Upper lobe of left lung (tissue), 6 donors: ENCODE measurements at places on chromosomes 1 and 21. TPM values are rescaled to one million over a fixed set of nuclear protein-coding genes. Genes with fewer than 3 reads are reported as not detected.
A peak's percentile ranks its signal among the peaks of the same experiment; 100 is the strongest.

DNA sequence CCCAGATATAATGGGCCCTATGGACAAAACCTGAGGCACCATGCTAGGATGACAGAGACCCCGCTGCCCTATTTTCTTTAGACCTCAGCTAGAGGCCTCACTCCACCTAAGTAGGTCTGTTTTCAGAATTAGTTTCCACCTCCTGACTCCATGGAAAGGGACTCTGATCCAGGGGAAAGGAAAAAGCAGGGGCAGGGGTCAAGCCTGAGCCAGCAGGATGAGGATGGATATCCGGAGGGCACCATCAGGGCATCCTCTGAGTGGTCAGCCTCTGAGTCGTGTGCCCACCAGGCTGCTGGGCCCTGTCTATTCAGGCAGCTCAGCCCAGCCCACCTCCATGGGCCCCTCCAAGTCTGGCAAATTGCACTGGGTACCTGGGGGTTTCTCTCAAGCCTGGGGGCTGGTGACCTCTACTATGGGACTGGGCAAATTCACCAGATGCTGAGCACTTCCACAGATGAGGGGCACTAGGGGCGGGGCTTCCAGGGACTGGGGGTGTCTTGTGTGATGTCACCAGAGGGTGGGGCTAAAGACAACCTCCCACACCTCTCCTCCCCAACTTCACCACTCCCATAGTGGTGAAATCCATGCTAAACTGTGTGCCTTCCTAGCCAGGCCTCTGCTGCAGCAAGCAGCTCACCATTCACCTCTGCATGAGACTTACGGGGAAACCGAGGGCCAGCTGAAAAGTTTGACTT lies 5.5 kb downstream of the PAQR7 start:
- no peak overlapping the region for H3K4me3 ChIP-seq
- peaks cover 39% of the 10 kb centered on the region for H3K4me1 ChIP-seq
- no peaks in the 10 kb centered on the region for H3K27me3 ChIP-seq
- no peak overlapping the region for H3K27ac ChIP-seq

GRCh38 chr1:7458946-7459345 lies 312.1 kb upstream of the VAMP3 start:
- H3K27ac ChIP-seq, result no peak overlapping the region
- H3K4me1 ChIP-seq, result peaks cover 7% of the 10 kb centered on the region
- H3K4me3 ChIP-seq, result no peak overlapping the region
- no peak for DNase-seq
- no peaks in the 10 kb centered on the region for H3K27me3 ChIP-seq
- H3K36me3 ChIP-seq, result no peaks in the 10 kb centered on the region

GRCh38 chr1:38341694-38342093 lies 295.1 kb upstream of the POU3F1 start:
- no peaks in the 10 kb centered on the region for H3K36me3 ChIP-seq
- H3K4me1 ChIP-seq, result no peaks in the 10 kb centered on the region
- DNase-seq, result no peak
- no peak overlapping the region for H3K4me3 ChIP-seq

- H3K27ac ChIP-seq, result no peak overlapping the region
- H3K36me3 ChIP-seq, result no peaks in the 10 kb centered on the region
- DNase-seq, result no peak
- no peaks in the 10 kb centered on the region for H3K27me3 ChIP-seq
- no peak overlapping the region for H3K4me3 ChIP-seq
Measured at GRCh38 chr1:156399355-156400125, 30.5 kb downstream of the RHBG start.

DNA sequence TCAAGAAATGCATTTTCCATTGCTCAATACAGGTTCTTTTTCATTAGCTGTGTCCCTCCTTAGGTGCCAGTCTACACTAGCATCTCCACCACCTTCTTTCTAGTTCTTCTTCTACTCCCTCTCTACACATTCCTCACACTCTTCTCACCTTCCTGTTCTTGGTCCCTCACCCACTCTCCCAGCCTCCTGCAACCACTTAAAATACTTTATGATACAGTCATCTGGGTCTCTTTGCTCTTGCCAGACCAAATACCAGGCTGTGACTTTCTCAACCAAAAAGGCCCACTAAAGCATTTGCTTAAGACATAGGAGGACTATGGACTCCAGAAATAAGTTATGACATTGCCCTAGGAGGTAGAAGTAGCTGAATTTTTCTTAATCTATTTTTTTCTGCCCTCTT lies 35.1 kb downstream of the PIGM start:
- peak; percentile 46 for DNase-seq
- no peaks in the 10 kb centered on the region for H3K36me3 ChIP-seq
- H3K4me1 ChIP-seq, result no peaks in the 10 kb centered on the region
- no peaks in the 10 kb centered on the region for H3K27me3 ChIP-seq

DNA sequence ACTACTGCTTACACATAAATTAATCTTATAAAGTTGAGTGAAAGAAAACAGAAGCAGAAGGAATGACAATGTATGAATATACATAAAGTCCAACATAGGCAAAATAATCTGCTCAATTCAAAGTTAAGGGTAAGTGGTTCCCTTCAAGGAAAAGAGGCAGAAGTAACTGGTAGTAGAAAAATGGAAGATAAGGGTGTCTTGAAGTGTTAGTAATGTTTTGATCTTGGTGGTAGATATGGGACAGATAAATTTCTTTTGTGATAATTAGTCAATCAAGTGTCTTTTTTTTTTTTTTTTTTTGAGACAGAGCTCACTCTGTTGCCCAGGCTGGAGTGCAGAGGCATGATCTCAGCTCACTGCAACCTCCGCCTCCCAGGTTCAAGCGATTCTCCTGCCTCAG lies 12.7 kb downstream of the USP48 start:
- peaks cover 33% of the 10 kb centered on the region for H3K4me1 ChIP-seq
- no peaks in the 10 kb centered on the region for H3K36me3 ChIP-seq
- no peak for DNase-seq
- H3K27ac ChIP-seq, result no peak overlapping the region
- H3K27me3 ChIP-seq, result no peaks in the 10 kb centered on the region

DNA sequence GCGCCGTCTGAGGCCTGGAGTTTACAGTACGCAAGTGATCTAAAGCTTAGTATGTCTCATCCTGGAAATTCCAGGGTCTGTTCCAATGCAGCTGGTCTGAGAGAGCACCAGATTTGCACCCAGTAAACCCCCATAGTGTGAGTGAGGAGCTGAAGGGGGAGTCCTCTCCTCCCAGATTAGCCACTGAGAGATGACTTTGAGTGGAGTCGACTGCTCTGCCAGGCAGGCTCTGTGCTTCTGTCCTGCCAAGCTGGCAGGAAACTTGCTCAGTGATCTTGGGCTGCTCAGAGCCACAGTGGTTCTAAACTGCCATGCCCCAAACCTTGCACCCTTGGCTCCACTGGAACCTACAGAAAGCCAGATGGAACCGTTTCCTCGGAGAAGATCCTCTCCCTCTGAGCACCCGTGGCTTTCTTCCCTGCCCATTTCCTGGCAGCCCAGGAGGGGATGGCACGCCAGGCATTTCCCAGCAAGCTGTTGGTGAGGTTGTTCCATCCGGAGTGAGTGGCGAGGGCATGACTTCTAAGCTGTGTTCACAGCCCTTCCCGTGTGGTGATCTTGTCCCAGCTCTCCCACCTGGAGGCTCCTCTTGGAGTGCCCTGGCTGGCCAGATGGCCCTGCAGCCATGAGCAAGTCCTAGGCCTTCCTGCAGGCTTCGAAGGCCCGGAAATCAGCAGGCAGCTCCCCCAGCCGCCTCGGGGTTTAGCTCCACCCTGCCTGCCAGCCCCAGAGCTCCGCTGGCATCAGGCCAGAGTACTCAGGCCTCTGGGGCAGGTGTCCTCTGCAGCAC lies 125.9 kb upstream of the VAMP3 start:
- H3K4me3 ChIP-seq, result no peak overlapping the region
- peaks cover 26% of the 10 kb centered on the region for H3K4me1 ChIP-seq
- H3K27ac ChIP-seq, result peak overlapping the region; percentile 21
- no peaks in the 10 kb centered on the region for H3K36me3 ChIP-seq
- peak; percentile 86 for DNase-seq
- no peaks in the 10 kb centered on the region for H3K27me3 ChIP-seq

DNA sequence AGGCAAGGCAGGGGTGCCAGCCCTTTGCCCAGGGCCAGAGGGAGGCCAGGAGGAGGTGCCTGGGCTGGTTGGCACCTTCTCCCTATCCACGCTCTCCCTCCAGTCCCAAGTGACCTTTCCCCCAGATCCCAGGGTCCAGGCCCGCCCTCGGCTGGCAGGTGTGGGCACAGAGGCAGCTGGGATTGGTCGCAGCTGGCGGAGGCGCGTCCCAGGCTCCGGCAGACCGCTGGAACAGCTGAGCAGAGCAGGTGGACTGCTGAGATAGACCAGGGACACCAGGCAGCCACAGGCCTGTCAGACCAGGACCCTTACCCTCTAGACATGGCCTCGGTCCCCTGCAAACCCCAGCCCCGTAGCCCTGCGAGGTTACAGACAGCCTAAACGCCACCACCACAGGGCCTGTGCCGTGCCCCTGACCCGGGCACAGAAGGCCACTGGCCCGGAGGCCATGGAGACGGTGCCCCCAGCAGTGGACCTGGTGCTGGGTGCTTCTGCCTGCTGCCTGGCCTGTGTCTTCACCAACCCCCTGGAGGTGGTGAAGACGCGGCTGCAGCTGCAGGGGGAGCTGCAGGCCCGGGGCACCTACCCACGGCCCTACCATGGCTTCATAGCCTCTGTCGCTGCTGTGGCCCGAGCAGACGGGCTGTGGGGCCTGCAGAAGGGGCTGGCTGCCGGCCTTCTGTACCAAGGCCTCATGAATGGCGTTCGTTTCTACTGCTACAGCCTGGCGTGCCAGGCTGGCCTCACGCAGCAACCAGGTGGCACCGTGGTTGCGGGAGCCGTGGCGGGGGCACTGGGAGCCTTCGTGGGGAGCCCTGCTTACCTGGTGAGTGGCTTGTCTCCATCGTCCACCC lies at the start of gene SLC25A34:
Gene SLC25A34 (plus strand): TSS at position 221 of the 854 bp plus-strand sequence. CDS start 228 bp downstream, at position 449.
- H3K27me3 ChIP-seq, result no peaks in the 10 kb centered on the region
- H3K27ac ChIP-seq, result peak within 1 kb of the TSS; percentile 81
- H3K4me1 ChIP-seq, result peaks cover 18% of the 10 kb centered on the region
- H3K4me3 ChIP-seq, result no peak within 1 kb of the TSS
- peaks cover 16% of the 10 kb centered on the region for H3K36me3 ChIP-seq

DNA sequence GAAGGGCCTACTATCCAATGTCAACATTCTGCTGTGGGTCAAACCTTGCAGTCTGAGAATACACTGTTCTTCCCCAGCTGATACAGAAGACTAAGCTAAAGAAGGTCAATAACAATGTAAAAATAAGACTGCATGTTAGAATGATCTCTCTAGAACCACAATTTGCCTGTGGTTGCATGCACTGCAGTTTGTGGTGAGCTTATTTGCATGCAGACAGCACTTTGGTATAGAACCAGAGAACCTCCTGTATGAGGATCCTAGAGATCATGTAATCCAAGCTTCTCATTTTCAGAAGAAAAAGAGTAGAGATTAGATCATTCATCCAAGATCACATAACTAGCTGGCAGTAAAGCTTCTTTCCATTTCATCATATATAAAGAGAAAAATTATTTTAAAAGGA lies 15.8 kb downstream of the SYNJ1 start:
- H3K4me3 ChIP-seq, result no peak overlapping the region
- H3K36me3 ChIP-seq, result no peaks in the 10 kb centered on the region
- no peaks in the 10 kb centered on the region for H3K4me1 ChIP-seq
- no peak overlapping the region for H3K27ac ChIP-seq
- DNase-seq, result no peak

- peaks cover 4% of the 10 kb centered on the region for H3K4me1 ChIP-seq
- DNase-seq, result no peak
- no peaks in the 10 kb centered on the region for H3K36me3 ChIP-seq
Measured at GRCh38 chr1:168637350-168637991, 61.1 kb downstream of the XCL1 start.

GRCh38 chr1:228096416-228097332 lies 6.5 kb downstream of the C1orf35 start:
- H3K36me3 ChIP-seq, result peaks cover 53% of the 10 kb centered on the region
- H3K27ac ChIP-seq, result no peak overlapping the region
- DNase-seq, result peak; percentile 16
- H3K4me3 ChIP-seq, result no peak overlapping the region
- peaks cover 34% of the 10 kb centered on the region for H3K4me1 ChIP-seq

DNA sequence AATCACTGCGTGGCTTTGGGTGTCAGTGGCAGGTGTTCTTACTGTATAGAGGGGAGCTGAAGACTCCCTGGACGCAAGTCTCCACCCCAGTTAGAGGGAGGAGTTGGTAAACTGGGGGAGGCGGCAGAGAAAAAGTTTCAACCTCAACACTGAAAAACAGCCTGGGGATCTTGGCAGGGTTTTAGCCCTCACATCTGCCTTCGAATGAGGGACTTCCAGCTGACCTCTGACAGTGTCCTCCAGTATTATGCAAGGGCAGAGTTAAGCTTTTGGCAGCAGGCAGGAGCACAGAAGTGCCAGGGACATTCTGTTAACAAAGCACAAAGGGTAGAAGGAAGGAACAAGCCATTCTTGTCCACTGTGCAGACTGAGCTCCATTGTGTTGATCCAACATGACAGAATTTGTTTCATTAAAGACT lies 41.2 kb upstream of the RAB4A start:
- H3K4me1 ChIP-seq, result peaks cover 17% of the 10 kb centered on the region
- H3K27ac ChIP-seq, result peak overlapping the region; percentile 35
- H3K27me3 ChIP-seq, result no peaks in the 10 kb centered on the region
- H3K36me3 ChIP-seq, result no peaks in the 10 kb centered on the region
- no peak overlapping the region for H3K4me3 ChIP-seq

DNA sequence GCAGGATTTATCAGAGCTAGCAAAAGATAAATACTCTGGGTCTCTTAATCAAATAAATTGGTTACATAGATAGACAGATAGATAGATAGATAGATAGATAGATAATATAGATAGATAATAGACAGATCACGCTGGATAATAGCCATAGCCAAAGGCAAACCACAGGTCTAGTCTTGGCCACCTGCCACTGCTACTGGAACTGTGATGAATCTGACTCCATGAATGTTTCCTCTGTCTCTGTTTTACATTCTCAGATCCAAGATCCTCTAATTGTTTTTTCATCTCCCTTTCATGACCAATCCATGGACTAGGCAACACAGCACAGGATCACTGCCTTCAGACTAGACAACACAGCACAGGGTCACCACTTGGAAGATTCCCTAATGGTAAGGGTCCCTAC lies 444.7 kb upstream of the NFIA start:
- DNase-seq, result no peak
- no peak overlapping the region for H3K27ac ChIP-seq
- no peaks in the 10 kb centered on the region for H3K36me3 ChIP-seq
- no peaks in the 10 kb centered on the region for H3K4me1 ChIP-seq
- H3K27me3 ChIP-seq, result no peaks in the 10 kb centered on the region
- no peak overlapping the region for H3K4me3 ChIP-seq

DNA sequence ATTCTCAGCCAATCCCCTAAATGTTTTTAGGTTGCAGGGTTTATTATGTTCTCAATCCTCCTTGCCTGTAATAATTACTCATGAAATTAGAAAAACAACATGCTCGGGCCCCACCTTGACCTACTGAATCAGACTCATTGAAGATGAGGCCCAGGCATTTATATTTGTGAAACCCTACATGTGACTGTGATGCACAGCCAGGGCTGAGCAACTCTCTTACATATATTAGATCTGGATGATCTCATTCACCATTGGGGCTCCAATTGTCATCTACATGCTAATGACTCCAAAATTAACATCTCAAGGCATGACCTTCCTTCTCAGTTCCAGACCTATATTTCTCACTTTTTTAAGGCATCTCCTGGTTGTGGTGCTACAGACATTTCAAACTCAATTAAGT lies 103.3 kb downstream of the WDR3 start:
- no peak overlapping the region for H3K27ac ChIP-seq
- no peaks in the 10 kb centered on the region for H3K27me3 ChIP-seq
- H3K4me1 ChIP-seq, result no peaks in the 10 kb centered on the region

The C1orf105 gene
- total RNA-seq, result not detected

The CNIH3 gene
- total RNA-seq, result 3.7 TPM

The KRTAP21-2 gene
- total RNA-seq, result not detected

The NEK2 gene
- total RNA-seq, result 0.66 TPM

The HSD17B7 gene
- 29.6 TPM for total RNA-seq

The HORMAD1 gene
- total RNA-seq, result 0.54 TPM

The TNFRSF8 gene
- 0.22 TPM for total RNA-seq

The HAX1 gene
- total RNA-seq, result 84.2 TPM
